Foreskin melanocyte (primary cell): ENCODE measurements at places on chromosomes 11 and 22.

- no peak for DNase-seq
Observed at GRCh38 chr11:88489030-88489429, 151.5 kb upstream of the CTSC start.

GRCh38 chr11:1640076-1640946, 10.7 kb downstream of the KRTAP5-5 start:
- DNase-seq, result no peak

DNA sequence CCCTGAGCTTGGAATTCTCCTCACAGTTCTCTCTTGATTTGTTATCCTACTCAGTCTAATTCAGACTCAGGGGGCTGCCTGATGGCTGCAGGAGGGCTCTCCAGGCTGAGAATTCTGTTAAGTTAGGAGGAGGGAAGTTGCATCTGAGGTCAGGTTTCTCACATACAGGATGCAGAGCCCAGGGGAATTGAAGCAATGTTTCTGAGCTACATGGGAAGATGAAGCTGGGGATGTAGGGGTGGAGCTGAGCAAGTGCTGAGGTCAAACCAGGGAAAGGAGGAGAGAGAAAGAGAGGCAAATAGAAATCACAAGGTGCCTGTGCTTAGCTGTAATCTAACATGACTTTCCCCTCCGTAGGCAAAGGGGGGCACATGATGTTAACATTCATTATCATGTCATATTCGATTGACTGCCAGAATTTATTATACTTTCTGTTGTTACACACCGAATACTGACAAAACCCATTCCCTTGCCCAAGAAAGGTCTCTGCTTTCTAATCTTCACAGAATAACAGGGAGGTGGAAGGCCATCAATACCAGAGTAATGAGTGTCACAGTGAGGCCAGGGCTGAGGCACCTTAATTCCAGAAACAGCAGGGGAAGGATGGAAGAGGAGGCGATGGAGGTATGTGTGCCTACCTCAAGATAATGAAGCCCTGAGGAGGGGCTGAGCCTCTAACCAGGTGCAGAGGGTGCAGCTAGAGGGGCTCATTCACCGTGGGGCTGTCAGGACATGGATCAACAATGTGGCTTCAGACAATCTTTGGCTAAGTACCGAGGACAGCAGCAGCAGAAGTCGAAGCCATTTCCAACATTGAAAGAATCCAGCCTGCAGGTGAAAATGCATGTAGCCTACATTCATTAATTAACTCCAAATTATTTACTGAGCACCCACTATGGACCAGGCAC, 205.4 kb upstream of the SNX19 start:
- DNase-seq, result no peak

DNA sequence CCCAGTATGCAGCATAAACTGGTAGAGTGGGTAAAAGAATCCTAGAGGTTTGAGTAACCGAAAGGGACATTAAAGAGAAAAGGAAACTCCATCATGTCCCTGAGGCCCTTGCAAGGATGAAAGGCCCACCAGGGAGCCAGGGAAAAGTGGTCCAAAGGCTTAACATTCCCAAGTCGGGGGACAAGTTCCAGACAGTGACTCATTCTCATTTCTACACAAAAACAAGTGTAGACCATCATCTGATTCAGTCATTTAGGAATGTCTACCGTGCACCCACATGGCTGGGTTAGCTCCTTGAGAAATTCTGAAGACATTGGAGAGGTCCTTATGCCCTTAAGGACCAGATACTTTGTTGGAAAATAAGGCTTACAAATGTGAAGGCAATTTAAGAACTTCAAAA, 4.8 kb upstream of the NOX4 start:
- DNase-seq, result peak; percentile 20

- no peak for DNase-seq
Observed at GRCh38 chr11:73839123-73839457, 37.6 kb downstream of the COA4 start.

DNA sequence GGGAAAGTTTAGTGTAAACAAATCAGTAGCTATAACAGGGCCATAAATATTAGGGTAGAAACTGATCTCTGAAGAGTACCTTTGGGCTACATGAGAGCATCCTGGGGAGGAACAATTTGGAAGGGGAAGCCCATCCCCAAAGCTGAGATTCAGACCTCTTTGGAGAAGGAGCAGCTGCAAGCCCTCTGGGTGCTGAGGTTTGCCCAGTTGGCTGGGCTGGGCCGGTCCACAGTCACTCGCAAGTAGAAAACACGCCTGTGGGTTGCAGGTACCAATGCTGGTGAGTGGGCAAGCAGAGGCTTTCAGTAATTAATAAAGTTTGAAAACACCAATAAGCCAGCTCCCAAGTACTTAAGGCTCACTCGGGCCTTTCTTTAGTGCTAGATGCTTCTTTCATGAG, 124.5 kb downstream of the ARHGAP8 start:
- no peak for DNase-seq

GRCh38 chr11:110808248-110808647, 96.0 kb upstream of the ARHGAP20 start:
- no peak for DNase-seq

DNA sequence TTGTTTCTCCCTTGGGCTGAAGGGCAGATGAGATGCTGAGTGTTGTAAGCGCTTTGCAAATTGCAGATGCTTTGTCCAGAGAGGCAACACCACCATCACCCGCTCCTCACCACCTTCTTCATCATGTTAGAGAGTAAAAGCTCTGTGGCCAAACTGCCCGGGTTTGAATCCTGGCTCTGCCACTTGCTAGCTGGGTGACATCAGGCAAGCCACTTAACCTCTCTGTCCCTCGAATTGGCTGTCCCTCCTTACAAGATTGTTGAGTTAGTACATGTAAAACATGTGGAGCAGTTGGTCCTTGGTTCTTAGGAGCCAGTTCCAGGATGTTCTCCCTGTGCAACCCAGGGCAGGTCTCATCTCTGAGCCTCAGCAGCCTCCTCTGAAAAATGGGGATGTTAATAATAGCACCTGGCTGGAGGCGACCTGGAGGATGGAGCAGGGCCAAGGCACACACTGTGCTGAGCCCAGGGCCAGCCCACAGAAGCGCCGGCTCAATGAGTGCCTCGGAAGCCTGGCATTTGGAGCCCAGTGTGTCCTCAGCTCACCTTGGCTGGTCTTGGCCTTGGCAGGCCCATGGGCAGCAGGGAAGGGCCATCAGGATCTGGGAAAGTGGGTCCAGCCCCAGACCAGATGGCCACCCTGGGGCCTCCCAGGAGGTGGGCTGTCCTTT, 10.5 kb downstream of the C11orf86 start:
- no peak for DNase-seq

DNA sequence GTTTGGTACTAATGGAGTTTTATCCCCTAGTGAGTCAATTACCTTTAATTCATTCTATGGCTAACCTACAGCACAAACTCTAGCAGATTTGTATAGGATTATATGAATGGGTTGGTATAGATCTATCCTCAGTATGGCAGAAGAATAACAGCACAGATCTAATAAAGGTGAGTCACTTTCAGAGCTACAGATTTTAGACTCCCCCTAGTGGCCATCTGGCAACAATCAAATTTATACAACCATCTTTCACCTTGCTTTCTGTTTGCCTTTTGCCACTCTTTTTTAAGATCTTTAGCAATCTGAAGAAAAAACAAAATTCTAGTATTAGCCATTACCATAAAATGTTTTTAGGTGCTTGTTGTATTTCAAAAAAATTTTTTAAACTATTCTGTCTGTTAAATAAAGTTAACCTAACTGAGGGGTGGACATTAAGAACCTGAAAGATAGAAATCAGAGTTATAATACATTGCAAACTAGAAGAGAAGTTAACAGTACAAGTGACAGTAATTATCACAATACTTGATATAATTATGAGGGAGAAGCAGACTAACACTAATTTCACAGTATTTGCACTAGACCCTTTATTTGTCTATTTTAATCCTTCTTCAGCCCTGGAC, 25.8 kb downstream of the DDIAS start:
- DNase-seq, result no peak

GRCh38 chr22:48752451-48753380, 1075.0 kb downstream of the BRD1 start:
- no peak for DNase-seq

GRCh38 chr11:128523641-128524040, 63.7 kb downstream of the ETS1 start:
- DNase-seq, result no peak

GRCh38 chr11:78339945-78340344, 77.7 kb downstream of the GAB2 start:
- DNase-seq, result no peak

DNA sequence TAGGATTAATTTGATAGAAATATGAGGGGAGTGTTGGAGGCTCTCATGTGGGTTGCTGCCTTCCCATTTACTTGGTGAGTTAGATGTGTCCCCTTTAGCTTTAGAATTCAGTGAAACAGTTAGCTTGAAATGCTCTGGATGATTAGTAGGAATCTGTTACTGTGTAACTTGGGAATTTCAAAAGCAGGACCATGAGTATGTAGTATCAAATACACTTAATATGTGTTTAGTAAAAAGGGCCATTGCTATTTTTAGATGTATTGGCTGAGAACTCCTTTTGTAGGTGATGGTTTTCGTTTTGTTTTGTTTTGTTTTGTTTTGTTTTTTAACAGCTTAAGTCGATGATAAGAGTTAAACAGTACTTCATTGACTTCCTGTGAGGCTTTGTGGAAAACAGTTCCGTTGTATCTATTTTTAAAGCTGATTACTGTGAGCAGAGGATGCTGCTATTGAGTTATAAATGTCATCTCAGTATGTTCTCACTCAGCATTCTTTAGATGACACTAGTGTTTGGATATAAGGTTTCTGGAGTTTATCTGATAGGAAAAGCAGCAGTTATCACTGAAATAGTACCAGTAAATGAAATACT, 53.5 kb downstream of the MCAM start:
- peak; percentile 62 for DNase-seq

- DNase-seq, result peak; percentile 53
Observed at GRCh38 chr11:8092587-8093424, 11.8 kb downstream of the TUB start.

- no peak for DNase-seq
Observed at GRCh38 chr11:48101958-48102357, 114.7 kb upstream of the OR4B1 start.

DNA sequence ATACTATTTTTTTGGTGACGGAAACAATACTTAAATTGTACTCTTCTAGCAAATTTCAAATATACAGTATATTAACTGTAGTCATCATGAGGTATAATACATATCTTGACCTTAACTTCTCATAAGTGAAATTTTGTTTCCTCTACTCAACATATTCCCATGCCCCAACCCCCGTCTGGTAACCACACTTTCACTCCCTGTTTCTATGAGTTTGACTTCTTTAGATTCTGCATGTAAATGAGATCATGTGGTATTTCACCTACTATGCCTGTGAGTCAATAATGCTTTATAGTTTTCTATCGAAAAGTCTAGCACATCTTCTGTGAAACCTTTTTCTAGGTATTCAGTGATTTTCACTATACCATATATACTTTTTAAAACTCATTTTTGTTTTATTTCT, 663.2 kb downstream of the CNTN5 start:
- no peak for DNase-seq

GRCh38 chr11:125382314-125382791, 113.7 kb downstream of the FEZ1 start:
- no peak for DNase-seq

DNA sequence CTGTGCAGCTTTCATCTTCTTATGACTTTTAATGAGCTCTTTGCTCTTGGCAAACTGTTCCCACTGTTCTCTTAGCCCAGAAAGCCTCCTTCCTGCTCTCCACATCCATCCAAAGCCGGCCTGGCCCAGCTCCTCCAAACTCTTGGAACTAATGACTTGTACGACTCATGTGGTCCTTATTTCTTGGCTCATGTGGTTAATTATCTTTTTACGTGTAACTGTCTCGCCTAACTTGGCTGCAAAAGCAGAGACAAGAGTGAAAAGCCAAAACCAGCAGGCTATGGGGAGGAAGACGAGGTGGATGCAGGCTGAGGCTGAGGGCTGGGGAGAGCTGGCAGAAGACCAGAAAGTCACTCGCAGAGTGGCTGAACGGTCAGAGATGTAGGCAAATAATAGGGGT, 5.5 kb downstream of the CSNK2A3 start:
- no peak for DNase-seq

GRCh38 chr11:36577373-36577772, 9.6 kb downstream of the RAG1 start:
- no peak for DNase-seq

DNA sequence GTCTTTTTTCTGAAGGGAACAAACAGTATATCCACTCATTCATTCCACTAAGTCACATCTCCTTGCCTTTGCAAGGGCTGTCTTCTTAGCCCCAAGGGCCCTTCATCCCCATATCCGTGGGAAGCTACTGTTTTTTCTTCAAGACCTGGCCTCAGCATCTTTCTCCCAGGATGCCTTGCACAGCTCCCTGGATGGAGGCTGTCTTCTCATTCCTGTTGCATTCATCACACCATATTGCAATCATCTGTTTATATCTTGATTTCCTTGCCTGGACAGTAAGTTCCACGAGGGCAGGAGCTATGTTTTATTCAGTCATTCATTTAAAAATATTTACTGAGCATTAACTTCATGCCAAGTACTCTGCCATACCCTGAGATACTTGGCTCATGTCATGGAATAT, 29.3 kb upstream of the NECTIN1 start:
- DNase-seq, result no peak

DNA sequence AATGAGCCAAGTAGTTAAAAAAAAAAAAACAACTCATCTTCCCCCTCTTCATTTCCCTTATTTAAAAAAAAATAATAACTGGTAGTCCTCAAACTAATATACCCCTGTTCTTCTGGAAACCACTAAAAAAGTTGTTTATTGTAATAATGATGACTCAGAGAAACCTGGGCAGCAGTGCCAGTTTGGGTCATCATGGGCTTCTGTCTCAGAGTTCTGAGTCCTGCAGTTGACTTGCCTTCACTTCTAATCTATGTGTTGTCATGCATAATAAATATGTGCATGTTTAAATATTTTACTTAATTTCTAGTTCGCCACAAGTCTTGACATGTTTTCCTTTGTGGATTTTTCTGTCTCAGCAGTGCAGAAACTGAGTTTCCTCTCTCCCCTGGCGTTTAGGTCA, 46.8 kb downstream of the PPP2R1B start:
- DNase-seq, result no peak

GRCh38 chr22:25202290-25202921, 2.7 kb downstream of the CRYBB3 start:
- DNase-seq, result peak; percentile 33

- DNase-seq, result no peak
Observed at GRCh38 chr11:108241330-108242037, 18.6 kb downstream of the ATM start.

- no peak for DNase-seq
Observed at GRCh38 chr22:26781062-26781461, 123.7 kb downstream of the MIAT start.

- no peak for DNase-seq
Observed at GRCh38 chr11:33691066-33691864, 9.4 kb downstream of the C11orf91 start.

- DNase-seq, result no peak
Observed at GRCh38 chr11:19973136-19973635, 187.1 kb downstream of the DBX1 start.

- DNase-seq, result no peak
Observed at GRCh38 chr22:49566693-49567092, 261.0 kb downstream of the BRD1 start.
